ENCODE measurements at places on chromosomes 16 and 17. TPM values are rescaled to one million over a fixed set of nuclear protein-coding genes. Genes with fewer than 3 reads are reported as not detected.

Gene CPHXL2
- total RNA-seq, result not detected

Gene ESRP2
- 106 TPM for total RNA-seq

Gene C16orf54
- total RNA-seq, result not detected

Gene KCNJ16
- total RNA-seq, result not detected

Gene CASKIN1
- 0.68 TPM for total RNA-seq

Gene EXOC3L1
- total RNA-seq, result 1.8 TPM

Gene KRTAP3-1
- total RNA-seq, result not detected

Gene TNFAIP1
- 57.2 TPM for total RNA-seq

Gene BCAR1
- total RNA-seq, result 39.2 TPM

Gene NLRC3
- 1.2 TPM for total RNA-seq

Gene TBC1D16
- total RNA-seq, result 33.6 TPM

Gene SOST
- not detected for total RNA-seq

Gene PPY
- not detected for total RNA-seq

Gene OTOP3
- total RNA-seq, result not detected

Gene CTRB2
- not detected for total RNA-seq

Gene NUP85
- total RNA-seq, result 29.7 TPM

Gene SLC16A5
- total RNA-seq, result 61.3 TPM

Gene CPD
- 38.9 TPM for total RNA-seq

Gene ZNF205
- total RNA-seq, result 18.3 TPM

Gene TBC1D3K
- total RNA-seq, result not detected

Gene HDAC5
- total RNA-seq, result 197 TPM

Gene NOB1
- total RNA-seq, result 45.2 TPM

Gene TBX2
- 3.1 TPM for total RNA-seq

Gene CDH8
- 5.8 TPM for total RNA-seq

Gene CYLD
- total RNA-seq, result 31.1 TPM

Gene MYL11
- not detected for total RNA-seq

Gene ALOX15
- 1.5 TPM for total RNA-seq

Gene ODAD4
- total RNA-seq, result 1.9 TPM

Gene EVI2B
- total RNA-seq, result 5.6 TPM

Gene PPP1R1B
- 112 TPM for total RNA-seq

Gene GPR179
- not detected for total RNA-seq

Gene SEZ6L2
- 2.9 TPM for total RNA-seq

Gene JUP
- 1,923 TPM for total RNA-seq

Gene BRIP1
- 0.89 TPM for total RNA-seq

Gene LPO
- 0.19 TPM for total RNA-seq

Gene PLXDC1
- 6.1 TPM for total RNA-seq

Gene ZNF19
- total RNA-seq, result 10.4 TPM

Gene ZFP3
- 5.7 TPM for total RNA-seq

Gene ZG16B
- total RNA-seq, result 28.8 TPM

Gene LAT
- 17.9 TPM for total RNA-seq

Gene GLIS2
- 3.1 TPM for total RNA-seq

Gene ZNF597
- total RNA-seq, result 2.5 TPM

All from suprapubic skin (tissue), 4 donors.